ENCODE measurements at places on chromosomes 2 and 18.

DNA sequence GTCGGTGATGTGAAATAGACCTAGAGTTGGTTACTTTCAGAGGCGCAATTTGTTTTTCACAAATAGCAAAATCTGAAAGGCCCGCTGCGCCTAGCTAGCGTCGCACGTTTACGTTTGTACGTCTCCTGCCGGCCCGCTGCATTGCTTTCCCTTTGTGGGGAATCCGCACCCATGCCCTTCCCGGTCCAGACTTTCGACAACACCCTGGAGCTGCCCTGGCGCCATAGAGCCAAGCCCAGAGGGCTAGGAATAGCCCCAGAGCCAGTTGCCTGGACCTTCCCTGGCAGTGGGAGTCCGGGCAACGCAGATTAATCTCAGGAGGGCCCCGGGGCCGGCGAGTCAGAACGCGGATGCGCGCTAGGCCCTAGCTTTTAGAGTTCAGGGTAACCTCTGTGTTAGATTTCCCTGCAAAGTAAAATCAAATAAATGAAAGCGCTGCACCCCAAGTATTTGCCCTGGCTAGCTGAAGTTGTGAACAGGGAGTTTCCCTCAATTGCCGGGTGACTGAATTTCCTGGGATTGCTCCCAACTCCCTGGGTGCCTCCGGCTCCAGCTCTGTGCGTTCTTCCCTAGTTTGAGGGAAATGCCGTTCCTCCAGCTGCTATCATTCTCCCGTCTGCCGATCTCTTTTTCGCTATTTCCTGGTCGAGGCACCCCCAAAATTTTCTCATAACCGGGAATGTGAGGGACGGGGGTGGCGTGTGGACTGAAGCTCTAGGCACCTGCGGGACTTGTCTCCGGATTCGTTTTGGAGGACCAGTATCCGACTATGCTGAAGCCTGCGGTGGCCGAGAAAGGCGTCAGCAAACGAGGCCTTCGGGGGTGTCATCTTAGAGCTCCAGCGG lies 1.2 kb upstream of the EN1 start:
- no peak for DNase-seq

DNA sequence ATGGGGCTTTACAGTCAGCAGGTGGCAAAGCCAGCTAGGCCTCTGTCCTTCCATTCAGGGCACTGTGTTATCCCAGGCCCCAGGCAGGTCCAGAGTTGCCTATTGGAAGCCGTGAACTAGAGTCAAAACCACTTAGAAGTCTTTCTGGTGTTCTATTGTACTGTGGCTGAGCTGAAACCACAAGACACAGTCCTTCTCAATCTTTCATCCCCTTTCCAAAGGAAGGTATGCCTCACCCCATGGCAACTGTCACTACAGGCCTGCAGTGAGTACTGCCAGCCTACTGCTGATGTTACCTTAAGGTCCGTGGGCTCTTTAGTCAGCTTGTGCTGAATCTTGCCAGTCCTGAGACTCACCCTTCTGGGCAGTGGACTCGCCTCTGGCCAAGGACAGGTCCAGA lies 181.6 kb downstream of the GULP1 start:
- DNase-seq = no peak

DNA sequence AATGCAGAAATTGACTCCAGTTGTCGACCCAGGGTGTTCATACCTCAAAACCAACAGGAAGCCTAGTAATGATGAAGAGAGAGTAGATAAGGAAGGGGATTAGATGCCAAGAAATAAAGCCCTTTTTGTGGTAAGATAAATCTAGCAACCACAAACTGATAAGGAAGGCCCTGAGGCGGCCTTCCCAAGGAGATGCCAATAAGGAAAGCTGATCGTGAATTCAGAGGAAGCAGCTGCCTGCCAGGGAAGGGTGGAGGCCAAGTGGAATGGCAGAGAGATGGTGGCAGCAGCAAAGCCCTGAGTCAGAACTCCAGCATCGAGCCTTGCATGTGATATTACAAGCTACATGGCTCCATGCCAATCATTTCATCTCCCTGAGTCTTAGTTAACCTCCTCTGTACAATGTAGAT lies 126.3 kb downstream of the IRS1 start:
- DNase-seq = no peak

- DNase-seq = no peak
These were observed 122.3 kb upstream of the RAB6C start for GRCh38 chr2:129857200-129857599.

DNA sequence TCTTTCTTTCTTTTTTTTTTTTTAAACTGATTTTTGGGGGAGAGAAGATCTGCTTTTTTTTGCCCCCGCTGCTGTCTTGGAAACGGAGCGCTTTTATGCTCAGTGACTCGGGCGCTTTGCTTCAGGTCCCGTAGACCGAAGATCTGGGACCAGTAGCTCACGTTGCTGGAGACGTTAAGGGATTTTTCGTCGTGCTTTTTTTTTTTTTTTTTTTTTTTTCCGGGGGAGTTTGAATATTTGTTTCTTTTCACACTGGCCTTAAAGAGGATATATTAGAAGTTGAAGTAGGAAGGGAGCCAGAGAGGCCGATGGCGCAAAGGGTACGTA lies 587 bp downstream of the MEIS1 start:
- no peak for DNase-seq

- peak; percentile 34 for DNase-seq
These were observed 546 bp downstream of the CHPF start for GRCh38 chr2:219542931-219543595.

GRCh38 chr2:165277295-165277694 lies 38.1 kb downstream of the SCN2A start:
- no peak for DNase-seq
